ENCODE measurements at places on chromosomes 11 and 22.

- no peak for DNase-seq
Measured at GRCh38 chr11:113006896-113007445, 45.8 kb downstream of the NCAM1 start.

- DNase-seq: no peak
Measured at GRCh38 chr22:23910496-23911190, 16.5 kb downstream of the MIF start.

DNA sequence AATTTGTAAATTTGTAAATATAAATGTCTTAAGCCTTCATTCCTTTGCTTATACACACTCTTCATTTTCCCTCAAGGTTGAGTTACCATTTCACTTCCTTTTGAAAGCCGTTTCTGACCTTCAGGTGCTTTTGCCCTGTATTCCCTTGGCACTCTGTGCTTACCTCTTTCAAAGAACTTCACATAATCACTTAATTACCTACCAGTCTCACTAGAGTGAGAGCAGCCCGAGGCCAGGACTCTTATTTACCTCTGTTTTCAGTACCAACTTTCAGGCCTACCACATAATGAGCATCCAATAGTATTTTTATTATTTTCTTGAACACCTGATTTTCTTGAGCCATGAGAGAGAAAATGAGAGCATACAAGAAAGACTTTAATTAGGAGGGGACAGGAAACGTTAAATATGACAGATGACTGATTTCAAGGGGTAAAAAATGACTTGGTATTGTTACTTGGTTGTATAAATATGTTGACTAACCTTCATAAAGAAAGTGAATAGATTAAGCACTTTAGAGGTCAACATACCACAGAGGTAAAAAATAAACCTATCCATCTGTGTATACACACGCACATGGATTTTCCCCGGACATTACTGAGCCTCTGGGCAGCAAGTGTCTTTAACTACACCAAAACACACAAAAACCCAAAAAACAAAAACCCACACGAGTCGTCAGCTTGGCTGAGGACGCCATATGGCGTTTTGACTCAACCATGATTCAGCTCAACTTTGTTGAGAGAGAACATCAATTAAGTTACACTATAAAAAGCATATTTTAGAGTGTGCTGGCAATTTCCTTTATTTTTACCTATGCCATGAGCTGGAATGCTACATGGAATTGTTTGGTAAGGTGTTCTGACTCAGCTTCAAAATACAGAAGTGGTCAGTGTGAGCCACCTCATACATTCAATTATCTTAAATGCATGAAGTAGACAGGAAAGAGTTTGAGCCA lies 7.6 kb downstream of the ATXN10 start:
- no peak for DNase-seq

- no peak for DNase-seq
Measured at GRCh38 chr11:44575962-44576361, 10.5 kb downstream of the CD82 start.

DNA sequence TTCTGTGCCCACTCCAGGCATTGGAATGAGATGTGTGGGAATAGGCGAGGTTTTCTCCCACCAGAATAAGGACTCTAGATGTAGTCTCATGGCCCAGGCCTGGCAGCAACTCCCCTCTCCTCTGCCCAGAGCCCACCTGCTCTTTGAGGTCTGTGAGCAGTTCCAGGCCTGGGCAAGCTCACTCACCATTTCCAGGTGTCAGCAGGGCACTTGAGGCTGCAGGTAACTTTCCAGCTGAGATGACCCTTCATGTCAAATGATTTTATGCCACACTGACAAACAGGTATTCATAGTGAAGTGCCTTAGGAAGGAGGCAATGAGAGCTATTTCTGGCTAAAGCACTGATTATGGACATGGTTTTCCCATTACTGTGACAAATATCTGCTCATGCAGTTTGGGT lies 123.3 kb upstream of the CCDC90B start:
- no peak for DNase-seq

- DNase-seq: no peak
Measured at GRCh38 chr22:31075961-31076360, 5.2 kb upstream of the SMTN start.

GRCh38 chr11:77063407-77063806 lies 3.4 kb upstream of the CAPN5 start:
- DNase-seq: no peak

- DNase-seq: peak; percentile 22
Measured at GRCh38 chr11:62398011-62398994, 20.5 kb upstream of the SCGB1A1 start.

- peak; percentile 23 for DNase-seq
Measured at GRCh38 chr11:31826536-31827438, 15.7 kb upstream of the PAX6 start.

- DNase-seq: no peak
Measured at GRCh38 chr11:93718057-93718563, 23.2 kb downstream of the TAF1D start.

- DNase-seq: no peak
Measured at GRCh38 chr11:34405079-34405858, 33.5 kb upstream of the CAT start.

DNA sequence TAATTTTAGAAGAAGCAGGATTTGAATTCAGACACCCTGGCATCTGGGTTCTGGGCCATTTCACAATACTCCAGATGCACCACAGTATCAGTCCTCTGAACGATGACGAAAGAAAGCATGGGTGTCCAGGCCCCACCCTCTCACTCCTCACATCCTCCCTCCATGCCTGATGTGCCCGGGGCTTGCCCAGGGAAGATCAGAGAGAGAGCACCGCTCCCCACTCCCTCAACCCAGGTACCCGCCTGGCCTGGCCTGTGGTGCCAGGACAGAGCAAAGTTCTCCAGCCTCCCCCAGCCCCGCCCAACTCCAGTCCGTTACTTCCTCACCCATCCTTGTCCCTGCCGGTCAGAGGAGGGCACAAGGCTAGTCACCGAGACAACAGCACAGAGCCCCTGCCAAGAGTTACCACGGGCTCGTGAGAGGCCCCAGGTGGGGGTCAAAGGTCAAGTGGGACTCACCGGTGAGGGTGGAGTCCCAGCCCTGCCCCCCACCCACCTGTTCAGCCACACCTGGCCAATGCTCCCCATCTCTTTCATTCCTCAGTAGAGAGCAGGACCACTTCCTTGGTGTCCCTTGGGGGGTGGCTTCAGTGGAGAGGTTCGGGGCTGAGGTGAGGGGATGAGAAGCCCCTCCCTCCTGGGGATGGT lies 8.1 kb downstream of the BCL9L start:
- DNase-seq: no peak

DNA sequence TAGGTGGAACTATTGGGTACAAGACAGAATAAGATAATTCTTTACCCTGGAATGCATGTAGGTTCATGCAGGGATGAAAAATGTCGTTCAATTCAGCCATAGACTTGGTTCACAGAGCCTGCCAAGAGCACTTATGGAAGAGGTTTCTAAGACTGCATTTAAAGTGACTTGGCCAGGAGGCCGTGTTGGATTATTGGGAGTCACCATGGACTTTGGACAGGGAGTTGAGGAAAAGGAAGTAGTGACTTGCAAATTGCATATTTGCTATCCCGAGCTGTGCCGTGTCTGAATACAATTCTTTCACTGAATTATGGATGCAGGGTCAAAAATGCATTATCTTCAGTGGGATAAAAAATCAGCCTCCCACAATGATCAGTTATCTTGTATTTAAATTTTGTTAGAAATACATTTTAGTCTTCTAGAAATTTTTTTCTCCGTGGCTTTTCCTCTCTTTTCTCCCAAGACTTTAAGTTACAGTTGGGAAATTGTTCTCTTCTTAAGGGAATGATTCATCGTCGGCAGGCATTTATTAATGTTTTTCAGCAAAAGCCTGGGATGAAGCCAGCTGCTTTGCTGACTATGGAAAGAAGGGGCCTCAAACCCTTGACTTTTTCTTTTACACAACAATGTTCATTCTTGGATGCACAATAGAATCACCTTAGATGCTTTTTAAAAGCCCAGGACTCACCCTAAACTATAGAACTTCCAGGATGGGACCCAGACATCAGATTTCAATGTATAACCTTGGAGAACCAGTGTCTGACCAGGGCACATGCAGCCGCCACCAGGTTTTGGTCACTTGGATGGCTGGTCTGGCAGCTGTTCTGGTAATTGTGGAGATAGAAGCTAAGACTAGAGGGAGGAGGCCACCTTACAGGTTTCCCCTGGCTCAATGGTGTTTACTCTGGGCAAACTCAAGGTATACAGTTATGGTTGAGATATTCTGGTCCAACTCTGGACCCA lies 70.8 kb downstream of the FAT3 start:
- no peak for DNase-seq

All from 8988T (cell line).